Activated CD8-positive, alpha-beta memory T cell treated with anti-CD3 and anti-CD28 coated beads for 48 hours (primary cell): ENCODE measurements at places on chromosomes 7 and 10.

DNA sequence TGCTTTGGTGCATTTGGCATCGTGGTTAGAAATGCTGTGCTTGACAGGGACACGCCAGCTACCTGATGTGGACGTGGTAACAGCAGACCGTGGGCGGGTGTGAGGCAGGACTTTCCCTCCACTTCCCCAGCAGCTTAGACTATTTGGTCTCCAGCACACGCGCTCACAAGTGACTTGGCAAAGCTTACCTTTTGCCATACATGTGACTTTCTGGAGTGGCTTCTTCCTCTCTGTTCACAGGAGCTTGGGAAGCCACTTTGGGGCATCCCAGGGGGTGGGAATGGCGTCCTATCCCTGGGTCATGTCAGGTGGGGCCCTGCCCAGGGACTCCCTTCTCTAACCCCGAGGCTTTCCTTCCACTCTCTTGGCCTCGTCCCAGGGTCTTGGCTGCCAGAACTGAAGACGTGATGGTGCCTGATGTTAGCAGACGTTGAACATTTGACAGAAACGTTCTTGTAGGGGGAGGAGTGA, 228.7 kb upstream of the KLF6 start:
- DNase-seq: no peak

- DNase-seq: no peak
Observed at GRCh38 chr10:91552274-91553095, 80.4 kb downstream of the PPP1R3C start.

- no peak for DNase-seq
Observed at GRCh38 chr7:82932516-82932915, 230.2 kb downstream of the PCLO start.

- no peak for DNase-seq
Observed at GRCh38 chr10:43316988-43317387, 50.1 kb upstream of the RASGEF1A start.

DNA sequence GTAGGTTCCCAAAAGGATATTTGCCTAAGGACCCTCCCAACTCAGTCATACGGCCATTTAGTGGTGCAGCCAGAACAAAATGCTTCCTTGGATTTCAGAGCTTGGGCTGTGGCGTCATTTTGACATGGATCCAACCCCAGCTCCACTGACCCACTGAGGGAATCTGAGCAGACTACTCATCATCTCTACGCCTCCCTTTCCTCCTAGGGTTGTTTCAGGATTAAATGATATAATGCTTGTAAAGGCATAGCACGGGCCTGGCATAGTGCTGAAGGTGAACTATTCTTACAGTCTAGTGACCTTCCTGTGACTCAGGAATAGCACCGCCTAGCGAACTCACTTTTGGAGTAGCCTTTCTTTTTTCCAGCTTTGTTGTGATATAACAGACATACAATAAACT, 70.3 kb upstream of the LOXL4 start:
- no peak for DNase-seq

GRCh38 chr10:124943301-124944092, 1.6 kb downstream of the ZRANB1 start:
- DNase-seq: no peak

DNA sequence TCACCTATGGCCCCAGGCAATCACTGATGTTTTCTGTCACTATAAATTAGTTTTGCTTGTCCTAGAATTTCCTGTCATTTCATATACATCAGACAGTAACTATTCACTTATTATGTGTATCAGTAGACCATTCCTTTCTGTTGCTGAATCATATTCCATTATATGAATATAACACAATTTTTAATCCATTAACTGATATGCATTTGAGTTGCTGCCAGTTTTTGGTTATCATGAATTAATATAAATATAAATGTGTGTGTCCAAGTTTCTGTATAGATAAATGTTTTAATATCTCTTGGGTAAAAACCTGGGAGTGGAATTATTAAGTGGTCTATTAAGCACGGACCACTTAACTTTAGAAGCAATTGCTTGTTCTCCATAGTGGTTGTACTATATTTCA, 143.8 kb downstream of the ZNF438 start:
- no peak for DNase-seq

- no peak for DNase-seq
Observed at GRCh38 chr7:32062150-32062549, 8.1 kb downstream of the PDE1C start.

GRCh38 chr10:75050149-75050919, 61.1 kb upstream of the SAMD8 start:
- no peak for DNase-seq

DNA sequence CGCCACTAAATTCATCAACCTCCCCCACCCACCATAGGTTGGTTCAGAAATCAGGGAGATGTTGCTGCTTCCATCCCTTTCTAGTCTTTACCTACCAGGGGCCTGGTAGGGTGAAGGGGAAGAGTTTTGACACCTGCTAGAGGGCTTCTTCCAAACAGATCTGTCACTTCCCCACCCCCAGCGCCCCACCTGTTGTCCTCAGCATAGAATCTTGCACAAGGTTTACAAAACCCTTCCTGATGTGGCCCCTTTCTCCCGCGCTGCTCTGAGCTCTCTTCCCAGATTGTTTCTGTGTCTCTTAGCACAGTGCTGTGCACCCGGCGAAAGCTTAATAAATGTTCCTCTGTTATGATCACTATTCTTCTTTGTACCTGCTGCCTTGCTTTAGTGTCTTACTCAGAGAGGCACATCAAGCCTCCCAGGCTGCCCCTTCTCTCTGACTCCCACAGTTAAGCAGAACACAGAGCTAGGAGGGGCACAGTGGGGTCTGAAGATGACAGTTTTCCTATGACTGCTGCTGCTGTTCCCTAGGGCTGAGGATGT, 11.2 kb upstream of the C10orf95 start:
- DNase-seq: no peak

- DNase-seq: no peak
Observed at GRCh38 chr10:112404617-112405016, 30.7 kb downstream of the ACSL5 start.

DNA sequence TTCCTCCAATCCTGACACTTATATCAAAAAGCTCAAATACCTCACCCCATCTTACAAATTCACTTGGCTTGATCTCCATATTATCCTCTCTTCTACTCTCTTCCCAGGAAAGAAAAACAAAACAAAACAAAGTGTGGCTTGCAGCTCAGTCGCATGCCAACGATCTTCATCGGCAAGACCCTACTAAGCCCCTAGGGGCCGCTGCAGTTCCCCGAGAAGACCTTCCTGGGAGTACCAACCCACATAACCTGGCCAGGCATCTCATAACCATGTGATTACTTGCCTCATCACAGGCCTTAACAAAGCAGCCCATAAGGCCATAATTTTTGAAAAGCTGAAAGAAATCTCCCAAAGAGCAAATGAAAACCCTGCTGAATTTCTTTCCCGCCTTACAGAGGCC, 103.7 kb downstream of the ZNF92 start:
- no peak for DNase-seq

GRCh38 chr7:14191686-14192098, 202.2 kb upstream of the ETV1 start:
- no peak for DNase-seq

- DNase-seq: no peak
Observed at GRCh38 chr10:49322371-49323170, 23.6 kb downstream of the C10orf71 start.

DNA sequence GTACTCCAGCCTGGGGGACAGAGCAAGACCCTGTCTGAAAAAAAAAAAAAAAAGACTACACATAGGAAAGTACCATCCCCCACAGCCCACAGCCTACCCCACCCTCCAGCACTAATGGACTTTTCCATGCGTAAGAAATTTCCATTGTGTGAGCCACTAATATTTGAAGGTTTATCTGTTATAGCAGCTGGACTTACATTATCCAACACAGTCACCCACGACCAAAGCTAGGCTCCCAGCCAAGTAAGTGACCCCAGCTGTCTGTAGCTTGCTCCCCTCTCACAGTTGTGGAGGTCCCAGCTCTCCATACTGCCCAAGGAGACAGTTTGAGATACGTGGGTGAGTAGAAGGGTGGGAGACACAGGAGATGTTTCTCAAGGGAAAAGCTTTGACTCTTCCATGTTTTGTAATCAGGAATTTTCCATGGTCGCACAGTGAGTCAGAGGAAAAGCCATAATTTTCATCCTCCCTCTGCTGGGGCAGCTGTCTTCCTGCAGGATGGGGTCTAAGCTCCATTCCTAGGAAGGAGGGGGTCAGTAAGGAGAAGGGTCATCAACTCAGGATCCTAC, 57.4 kb downstream of the CAV1 start:
- DNase-seq: no peak

GRCh38 chr7:74043523-74043951, 15.6 kb downstream of the ELN start:
- no peak for DNase-seq
